Suprapubic skin (tissue), 4 donors: ENCODE measurements at places on chromosomes 7 and 10. TPM values are rescaled to one million over a fixed set of nuclear protein-coding genes. Genes with fewer than 3 reads are reported as not detected.

The PTPRZ1 gene
- total RNA-seq: 88.0 TPM

The GNGT1 gene
- total RNA-seq: not detected

The ZNF862 gene
- total RNA-seq: 24.6 TPM

The FEZF1 gene
- total RNA-seq: not detected

The TSPAN15 gene
- total RNA-seq: 15.0 TPM

The SNX10 gene
- 1.9 TPM for total RNA-seq

The PRKAR2B gene
- 4.5 TPM for total RNA-seq

The LIPF gene
- not detected for total RNA-seq

The PLCE1 gene
- 2.2 TPM for total RNA-seq

The MRLN gene
- not detected for total RNA-seq

The FBH1 gene
- 131 TPM for total RNA-seq

The SHTN1 gene
- total RNA-seq: 28.1 TPM

The EPO gene
- not detected for total RNA-seq

The CYP2W1 gene
- 13.3 TPM for total RNA-seq

The DDX50 gene
- 22.4 TPM for total RNA-seq

The UBN2 gene
- total RNA-seq: 60.3 TPM

The HMX2 gene
- total RNA-seq: not detected

The AGAP9 gene
- 8.3 TPM for total RNA-seq

The MSRB2 gene
- 11.7 TPM for total RNA-seq

The MSS51 gene
- 1.9 TPM for total RNA-seq
